Suppressor macrophage treated with lipopolysaccharide for 4 hours (primary cell): ENCODE measurements at places on chromosomes 13 and 19.

GRCh38 chr13:50290186-50290585 lies 274.9 kb downstream of the KCNRG start:
- peak; percentile 87 for DNase-seq

GRCh38 chr19:10965398-10965797 lies 4.6 kb downstream of the SMARCA4 start:
- DNase-seq, result no peak

DNA sequence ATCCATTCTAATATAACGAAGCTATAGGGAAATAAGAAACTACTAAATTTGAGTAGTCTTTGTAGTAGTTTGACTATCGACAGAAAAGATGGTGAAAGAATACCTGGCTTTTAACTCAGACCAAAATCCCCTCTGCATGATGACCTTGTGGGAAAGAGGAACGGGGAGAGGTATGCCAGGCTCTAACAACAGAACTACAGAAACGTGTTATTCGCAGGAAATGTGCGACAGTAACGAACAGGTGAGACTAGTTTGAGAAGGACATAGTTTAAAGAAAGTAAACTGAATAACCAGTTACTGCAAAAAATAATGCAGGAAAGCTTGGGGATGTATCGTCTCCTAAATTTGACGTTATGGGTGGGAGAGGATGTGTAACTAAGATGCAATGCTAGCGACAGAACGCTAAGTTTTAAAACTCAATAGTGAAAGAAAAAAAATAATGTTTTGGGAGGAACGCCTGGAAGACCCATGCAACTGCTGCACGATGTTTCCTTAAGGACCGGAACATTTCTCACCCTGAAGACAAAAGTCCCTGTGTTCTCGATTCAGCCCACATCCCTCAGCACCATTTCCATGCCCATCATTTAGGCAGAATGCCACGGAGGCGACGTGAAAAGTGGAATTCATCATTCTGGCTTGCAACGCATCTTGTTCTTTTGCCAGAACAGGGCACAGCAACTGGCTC lies 1.6 kb upstream of the RAP2A start:
- DNase-seq, result no peak

DNA sequence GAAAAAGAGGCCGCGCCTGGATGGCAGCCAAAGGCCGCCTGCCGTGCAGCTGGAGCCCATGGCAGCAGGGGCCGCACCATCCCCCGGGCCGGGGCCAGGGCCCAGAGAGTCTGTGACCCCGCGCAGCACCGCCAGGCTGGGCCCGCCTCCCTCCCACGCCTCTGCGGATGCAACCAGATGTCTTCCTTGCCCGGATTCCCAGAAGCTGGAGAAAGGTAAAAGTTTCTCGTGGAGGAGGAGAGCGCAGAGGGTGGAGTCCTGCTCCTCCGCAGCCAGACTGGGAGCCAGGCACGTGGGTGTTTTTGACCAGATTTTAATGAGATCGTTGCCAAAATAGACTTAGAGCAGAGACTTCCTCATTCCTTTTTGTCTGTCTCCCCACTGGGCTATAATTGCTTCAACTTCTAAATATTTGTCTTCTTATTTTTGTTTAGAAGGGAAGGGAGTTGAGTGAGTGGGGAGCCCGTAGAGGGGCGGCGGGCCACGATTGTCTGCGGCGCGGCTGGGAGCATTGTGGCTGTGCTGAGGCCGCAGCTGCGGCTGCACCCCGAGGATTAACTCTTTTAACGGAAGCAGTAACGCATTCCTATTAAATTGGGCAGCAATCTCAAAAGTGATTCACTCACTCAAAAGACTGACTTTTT lies 22.8 kb upstream of the NDUFS7 start:
- DNase-seq, result no peak

DNA sequence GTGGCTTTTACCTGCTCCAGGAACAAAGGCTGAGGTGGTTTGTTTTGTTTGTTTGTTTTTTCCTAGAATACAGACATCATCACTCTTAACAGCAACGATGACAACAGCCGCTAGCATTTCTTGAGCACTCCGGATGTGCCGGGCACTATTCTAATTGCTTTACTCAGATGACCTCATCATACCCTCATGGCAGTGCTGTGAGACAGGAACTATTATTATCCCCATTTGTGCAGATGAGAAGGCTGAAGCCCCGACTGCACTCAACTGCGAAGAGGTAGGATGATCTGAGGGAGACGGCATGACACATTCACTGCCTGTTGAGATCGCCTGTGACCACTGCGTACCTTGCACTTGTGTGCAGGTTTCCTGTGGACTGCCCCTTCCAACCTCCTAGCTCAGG lies 66.5 kb downstream of the CCDC70 start:
- no peak for DNase-seq

DNA sequence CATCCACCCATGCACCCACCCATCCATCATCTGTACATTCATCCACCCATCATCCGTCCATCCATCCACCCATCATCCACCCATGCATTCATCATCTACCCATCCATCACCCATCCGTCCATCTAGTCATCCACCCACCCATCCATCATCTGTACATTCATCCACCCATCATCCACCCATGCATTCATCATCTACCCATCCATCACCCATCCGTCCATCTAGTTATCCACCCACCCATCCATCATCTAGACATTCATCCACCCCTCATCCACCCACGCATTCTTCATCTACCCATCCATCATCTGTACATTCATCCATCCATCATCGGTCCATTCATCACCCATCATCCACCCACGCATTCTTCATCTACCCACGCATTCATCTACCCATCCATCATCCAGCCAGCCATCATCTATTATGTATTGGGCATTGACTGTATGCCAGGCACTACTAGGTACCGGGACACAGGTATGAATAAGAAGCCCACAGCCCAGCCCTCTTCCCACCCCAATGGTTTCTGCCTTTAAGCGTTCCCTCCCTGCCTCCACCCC lies 16.7 kb upstream of the GALP start:
- DNase-seq, result no peak

GRCh38 chr19:11159598-11160439 lies 4.2 kb upstream of the SPC24 start:
- no peak for DNase-seq

GRCh38 chr13:101017123-101017872 lies 342.7 kb upstream of the TMTC4 start:
- no peak for DNase-seq

DNA sequence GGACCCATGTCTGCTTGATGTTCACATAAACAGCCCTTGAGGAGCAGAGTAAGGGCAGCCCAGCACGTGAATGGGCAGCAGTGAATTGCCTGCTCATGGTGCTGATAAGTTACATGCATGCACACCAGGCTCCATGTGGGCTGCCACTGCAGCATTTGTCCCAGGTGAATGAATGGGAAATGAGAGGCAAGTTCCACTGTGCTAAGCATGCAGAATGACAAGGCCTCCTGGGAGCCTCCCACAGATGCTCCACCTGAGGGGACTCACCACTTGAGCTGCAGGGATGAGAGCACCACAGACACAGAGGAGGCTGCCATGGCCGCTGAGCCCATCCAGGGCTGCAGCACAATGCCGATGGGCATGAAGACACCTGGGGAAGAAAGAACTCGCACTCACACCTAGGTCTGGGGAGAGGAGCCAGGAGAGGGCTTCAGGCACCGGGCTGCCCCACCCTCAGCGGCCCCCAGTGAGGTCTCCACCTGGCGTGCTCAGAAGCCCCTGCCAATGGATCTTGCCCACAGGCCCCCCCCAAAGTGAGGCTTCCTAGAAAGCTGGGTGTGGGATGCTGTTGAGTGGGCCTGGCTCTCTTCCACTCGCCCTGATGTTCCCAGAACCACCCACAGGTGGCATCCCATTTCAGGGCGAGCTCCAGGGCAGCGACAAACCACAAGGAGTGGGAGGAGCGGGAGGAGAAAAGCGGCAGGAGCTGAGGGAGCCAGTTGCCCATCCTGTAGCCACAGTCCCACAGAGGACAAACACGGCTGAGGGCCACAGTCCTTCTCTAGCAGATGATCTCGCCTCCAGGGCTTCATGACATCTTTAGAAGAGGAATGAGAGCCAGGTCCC lies 73.8 kb downstream of the CCDC70 start:
- no peak for DNase-seq

- DNase-seq, result no peak
Measured at GRCh38 chr13:54018485-54018884, 989.9 kb downstream of the OLFM4 start.

- DNase-seq, result no peak
Measured at GRCh38 chr19:36577271-36577996, 4.3 kb upstream of the ZNF529 start.

DNA sequence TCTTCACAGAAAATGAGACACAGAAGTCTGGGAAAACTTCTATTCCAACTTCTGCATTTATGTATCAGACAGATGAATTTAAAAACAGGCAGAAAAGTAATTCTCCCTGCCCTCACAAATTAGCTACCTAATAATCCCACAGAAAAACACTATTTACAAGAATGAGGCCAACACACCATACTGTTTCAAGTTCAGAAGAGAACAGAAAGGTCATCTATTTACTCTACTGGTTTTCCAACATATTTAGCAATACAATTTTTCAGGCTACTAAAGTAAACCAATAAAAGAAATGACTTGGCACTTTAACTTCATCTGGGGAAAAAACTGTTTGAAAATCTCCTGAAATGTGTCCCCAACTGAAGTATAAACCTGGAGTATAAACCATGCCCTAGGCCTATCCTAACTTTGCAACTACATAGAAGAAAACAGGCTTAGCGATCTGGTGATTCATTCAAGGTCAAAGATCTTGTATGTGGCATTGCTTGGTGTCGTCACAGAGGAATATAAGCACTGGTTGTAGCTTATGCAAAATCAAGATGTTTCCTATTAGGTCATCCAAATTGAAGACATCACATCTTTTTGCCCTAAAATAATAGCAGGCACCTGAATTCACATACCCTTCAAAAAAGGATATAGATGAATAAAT lies 20.1 kb upstream of the EBPL start:
- DNase-seq, result no peak

DNA sequence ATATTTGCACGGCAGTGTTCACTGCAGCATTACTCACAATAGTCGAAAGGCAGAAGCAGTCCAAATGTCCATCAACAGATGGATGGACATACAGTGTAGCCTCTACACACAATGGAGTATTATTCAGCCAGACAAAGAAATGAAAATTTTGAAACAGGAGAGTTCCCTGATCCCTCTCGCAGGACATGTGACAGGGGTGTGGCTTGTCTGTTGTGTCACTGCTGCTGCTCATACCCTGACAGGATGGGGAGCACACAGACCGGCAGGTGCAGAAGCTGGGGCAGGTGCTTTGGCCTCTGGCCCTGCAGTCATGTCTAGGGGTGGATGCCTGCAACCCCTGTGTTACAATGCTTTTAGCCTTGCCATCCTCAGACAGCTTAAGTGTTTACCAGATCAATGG lies 204.3 kb downstream of the EFNB2 start:
- DNase-seq, result no peak

DNA sequence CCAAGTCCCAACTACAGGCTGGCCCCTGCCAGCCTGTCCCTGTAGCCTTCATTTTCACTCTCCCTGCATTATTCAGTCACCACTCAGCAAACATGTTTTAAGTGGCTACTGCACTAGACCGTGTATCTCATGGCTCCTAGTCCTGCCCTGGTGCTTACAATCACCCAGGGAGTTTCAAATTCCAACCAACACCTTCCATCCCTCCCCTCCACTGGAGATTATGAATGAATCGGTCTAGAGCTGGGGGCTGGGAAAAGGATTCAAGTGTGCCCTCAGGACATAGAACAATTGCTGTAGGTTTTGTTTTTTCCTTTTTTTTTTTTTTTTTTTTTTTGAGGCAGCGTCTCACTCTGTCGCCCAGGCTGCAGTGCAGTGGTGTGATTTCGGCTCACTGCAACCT lies 15.0 kb upstream of the TNFAIP8L1 start:
- no peak for DNase-seq

- DNase-seq, result no peak
Measured at GRCh38 chr19:29678484-29679106, 13.3 kb downstream of the PLEKHF1 start.

DNA sequence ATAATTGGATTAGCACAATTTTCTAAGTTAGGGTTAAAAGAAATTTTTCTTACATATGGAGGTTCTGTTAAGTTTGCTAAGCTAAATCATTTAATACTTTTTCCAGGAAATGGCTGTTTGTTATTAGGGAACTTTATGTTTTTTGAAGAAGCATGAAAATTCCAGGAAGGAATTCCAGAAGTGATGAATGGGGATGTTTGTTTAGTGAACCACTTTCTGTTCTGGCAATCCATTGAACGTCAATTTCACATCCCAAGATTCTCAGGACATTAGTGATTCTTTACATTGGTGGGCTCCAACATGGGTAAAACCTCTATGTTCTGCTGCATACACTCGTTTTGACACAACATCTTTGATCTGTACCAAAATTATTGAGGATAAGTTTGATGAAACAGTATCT lies 534.4 kb downstream of the IRS2 start:
- DNase-seq, result no peak

DNA sequence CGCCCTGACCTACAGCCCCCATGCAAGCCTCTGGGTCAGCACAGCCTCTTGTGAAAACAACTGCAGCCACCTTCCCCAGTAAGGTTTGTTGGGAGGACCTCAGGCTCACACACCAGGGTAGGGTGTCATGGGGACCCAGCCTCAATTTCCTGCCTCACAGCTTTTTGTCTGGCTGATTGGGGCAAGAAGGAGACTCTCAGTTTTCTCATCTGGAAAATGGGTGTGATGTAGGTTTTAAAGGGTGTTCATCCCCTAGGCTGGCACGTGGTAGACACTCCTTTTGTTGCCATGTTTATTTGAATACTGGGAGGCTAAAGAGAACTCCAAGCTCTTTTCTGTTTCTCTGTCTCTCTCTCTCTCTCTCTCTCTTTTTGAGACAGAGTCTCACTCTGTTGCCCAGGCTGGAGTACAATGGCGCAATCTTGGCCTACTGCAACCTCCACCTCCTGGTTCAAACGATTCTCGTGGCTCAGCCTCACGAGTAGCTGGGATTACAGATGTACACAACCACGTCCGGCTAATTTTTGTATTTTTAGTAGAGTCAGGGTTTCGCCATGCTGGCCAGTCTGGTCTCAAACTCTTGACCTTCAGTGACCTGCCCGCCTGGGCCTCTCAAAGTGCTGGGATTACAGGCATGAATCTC lies 18.2 kb upstream of the PLAUR start:
- peak; percentile 72 for DNase-seq

GRCh38 chr19:46489445-46490272 lies 6.0 kb downstream of the PNMA8B start:
- peak; percentile 35 for DNase-seq

DNA sequence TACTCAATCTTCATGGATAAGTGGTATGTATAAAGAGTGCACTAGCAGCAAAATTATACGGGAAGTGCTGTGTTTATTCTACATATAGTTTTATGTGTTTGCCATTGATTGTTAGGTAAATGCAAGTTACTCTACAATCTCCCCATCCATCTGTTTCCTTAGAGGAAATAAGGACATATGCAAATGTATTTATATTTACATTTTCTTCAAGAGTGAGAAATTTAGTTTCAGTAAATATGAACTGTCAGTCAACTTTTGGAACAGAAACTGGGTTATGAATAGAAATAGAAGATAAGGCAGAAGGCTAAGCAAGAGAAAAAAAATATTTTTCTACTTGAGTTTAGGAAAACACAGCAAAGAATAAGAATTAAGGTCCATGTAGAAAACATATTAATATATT lies 176.1 kb upstream of the KLHL1 start:
- no peak for DNase-seq
